ENCODE measurements at places on chromosomes 3 and 15.

- DNase-seq = peak; percentile 44
Measured at GRCh38 chr3:11770477-11771391, 76.0 kb downstream of the TAMM41 start.

DNA sequence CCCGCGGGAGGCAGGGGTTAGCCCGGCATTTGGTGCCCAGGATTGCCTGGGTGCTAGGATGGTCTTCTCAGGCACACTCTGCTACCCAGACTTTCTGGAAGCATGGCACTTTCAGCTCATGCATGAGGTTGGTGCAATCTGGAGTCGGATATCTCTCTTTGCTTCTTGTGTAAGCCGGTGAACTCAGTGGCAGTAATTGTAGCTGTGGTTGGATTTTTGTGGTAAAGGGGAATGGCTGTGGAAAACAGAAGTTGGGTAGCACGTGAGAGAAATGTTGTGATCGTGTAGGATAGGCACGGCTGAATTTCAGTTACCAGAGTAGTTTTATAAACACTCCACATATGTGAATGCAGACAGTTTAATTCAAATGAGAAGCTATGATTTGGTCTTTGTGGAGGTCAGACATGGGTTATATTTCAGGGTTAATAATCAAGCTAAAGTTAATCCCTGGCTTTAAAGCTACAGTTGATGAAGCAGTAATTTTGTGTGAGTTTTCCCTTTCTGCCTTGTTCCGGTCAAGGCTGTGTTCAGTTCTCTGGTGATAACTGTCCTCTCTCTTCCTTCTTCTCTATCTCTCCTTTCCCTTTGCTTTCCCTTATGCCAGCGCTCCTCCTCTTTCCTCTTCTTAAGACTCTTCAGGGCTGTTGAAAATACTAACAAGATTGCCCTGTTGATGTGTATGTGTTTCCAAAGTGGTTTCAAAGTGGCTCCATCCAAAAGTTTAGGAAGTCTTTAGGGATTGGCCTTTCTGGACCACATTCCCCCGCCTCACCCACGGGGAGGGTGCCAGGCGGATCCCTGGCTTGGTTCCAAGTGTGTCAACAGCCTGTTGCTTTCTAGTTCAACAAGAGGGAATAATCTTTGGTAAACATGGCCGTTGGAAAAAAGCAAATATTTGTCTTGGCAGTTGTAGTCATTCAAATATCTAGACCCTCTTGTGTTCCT lies 404.6 kb upstream of the C2CD4B start:
- DNase-seq = no peak

DNA sequence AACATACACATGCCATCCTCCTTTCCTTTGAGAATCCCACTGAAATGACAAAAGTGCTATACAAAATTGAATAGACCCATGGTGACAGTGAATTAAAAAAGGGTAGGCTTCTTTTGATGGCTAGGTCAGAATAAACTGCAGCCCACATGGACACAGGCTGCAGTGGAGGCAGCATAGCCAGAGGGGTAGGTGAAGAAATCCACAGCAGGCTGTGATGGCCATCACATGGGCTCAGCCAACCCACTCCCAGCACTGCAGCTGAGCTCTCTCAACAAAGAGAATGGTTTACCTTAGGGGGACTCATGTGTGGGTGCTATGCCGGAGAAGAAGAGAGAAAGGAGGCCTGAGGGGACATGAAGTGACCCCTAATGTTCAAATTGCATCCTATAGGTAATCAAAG lies 331.1 kb downstream of the CHST2 start:
- DNase-seq = no peak

DNA sequence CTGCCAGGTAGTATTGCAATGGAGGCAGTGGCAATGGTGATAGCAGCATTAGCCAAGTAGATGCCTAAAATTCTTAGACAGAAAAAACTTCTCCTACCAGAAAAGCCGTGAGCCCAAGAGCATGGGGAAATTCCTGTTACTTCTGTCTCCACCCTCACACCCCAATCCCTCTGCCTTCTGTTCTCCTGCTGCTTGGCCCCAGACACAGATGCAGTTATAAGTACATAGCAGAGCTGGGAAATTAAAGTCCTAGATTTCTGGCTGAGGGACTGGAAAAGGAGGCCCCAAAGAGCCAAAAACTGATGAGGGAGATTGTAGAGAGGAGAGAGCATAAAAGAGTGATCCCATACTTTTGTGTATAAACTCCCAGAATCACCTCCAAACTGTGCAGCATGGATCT lies 166.9 kb downstream of the SMAD6 start:
- DNase-seq = no peak

- no peak for DNase-seq
Measured at GRCh38 chr3:123386477-123387040, 62.3 kb downstream of the ADCY5 start.

DNA sequence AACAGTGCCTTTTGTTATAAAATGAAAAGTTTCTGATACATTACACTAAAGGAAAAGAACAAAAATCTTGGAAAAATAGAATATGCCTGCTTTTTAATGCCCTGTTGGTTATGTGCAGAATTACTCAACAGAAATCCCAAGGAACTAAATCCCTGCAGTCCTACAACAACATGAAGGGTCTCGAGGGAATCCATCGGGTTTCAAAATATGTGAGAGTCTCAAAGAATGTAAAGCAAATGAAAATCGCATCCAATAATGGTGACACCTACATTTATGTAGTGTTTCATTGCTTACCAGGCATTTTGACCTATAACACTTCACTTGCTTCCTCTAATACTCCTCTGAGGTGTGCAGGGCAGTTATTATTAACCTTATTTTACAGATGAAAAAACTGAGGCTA lies 411.3 kb downstream of the FOXP1 start:
- DNase-seq = no peak

- DNase-seq = no peak
Measured at GRCh38 chr3:136207489-136208115, 11.5 kb upstream of the MSL2 start.

- no peak for DNase-seq
Measured at GRCh38 chr15:57388464-57388863, 12.2 kb downstream of the CGNL1 start.

GRCh38 chr3:72652395-72652794 lies 195.8 kb downstream of the SHQ1 start:
- no peak for DNase-seq

DNA sequence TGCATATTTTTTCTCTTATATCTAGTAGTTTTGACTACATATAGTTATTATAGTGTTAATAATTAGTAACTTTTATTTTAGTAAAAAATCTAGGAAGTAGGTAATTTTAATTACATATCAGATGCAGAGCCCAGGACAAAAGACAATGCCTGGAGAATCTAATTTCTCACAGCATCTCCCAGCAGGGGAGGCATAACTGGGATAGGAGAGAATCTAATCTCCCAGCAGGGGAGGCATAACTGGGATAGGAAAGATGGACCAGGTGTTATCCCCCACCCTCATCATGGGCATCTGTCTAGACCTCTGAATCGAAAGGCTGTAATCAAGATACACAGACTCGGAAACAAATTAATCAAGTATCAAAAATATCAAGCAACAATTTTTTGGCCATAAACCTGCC lies 58.2 kb downstream of the OSTN start:
- DNase-seq = no peak

GRCh38 chr3:189404797-189405484 lies 226.2 kb upstream of the TP63 start:
- DNase-seq = no peak

GRCh38 chr3:18245721-18246120 lies 179.4 kb downstream of the SATB1 start:
- DNase-seq = no peak

GRCh38 chr3:97820780-97821179 lies 1.0 kb upstream of the CRYBG3 start:
- DNase-seq = no peak

DNA sequence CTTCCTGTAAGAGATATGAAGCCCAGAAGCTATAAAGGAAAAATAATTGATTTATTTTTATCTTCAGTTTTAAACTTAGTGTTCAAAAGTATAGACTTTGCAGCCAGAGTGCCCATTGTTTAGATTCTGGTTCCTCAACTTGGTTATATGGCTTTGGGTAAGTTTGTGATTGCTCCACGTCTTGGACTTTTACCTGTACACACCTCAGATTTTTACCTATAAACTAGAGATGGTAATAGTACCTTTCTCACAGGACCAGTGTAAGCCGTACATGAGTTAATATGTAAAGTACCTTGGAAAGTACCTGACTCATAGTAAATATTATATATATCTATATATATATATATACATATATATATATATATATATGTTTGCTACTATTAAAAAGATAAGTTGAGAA lies 283.8 kb downstream of the RAP2B start:
- no peak for DNase-seq

DNA sequence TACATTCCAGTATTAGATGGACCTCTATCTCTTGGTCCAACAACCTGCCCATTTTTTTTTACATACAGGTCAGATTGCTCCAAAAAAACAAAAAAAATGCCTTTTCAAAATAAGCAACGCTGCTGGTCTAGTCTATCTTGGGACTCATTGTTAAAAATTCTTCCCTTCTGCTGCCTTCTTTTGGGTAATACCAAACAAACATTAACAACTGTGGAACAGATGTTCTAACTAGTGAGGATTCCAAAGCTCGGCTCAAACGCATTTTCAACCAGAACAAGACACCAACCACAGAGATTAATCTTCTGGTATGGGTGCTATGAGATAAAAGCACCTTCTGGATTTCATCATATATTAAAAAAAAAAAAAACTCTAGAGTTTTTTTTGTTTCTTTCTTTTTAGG lies 24.7 kb downstream of the ARHGAP31 start:
- DNase-seq = no peak

DNA sequence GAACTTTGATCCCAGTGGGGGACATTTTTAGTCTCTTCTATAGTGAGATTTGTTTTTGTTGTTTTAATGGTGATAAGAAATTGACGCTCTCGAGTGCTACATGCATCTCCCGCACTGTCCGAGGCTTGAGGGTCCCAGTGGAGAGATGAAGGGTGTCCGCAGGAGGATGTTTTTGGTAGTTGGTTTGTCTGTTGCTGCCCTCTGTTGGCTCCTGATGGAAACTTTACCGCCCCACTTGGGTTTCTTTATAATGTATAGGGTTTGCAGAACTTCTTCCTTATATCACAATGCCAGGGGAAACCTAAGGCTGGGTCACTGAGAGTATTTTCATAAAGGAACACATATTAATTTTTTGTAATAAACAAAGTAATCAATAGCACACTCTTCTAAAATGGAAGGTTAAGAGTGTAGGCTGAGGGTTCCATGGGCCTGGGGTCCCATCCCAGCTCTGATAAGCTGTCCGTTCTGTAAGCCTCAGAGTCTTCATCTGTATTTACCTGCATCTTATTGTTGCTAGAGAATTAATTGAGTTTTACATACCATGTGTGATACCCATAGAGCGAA lies 185.3 kb upstream of the FEZF2 start:
- DNase-seq = no peak

DNA sequence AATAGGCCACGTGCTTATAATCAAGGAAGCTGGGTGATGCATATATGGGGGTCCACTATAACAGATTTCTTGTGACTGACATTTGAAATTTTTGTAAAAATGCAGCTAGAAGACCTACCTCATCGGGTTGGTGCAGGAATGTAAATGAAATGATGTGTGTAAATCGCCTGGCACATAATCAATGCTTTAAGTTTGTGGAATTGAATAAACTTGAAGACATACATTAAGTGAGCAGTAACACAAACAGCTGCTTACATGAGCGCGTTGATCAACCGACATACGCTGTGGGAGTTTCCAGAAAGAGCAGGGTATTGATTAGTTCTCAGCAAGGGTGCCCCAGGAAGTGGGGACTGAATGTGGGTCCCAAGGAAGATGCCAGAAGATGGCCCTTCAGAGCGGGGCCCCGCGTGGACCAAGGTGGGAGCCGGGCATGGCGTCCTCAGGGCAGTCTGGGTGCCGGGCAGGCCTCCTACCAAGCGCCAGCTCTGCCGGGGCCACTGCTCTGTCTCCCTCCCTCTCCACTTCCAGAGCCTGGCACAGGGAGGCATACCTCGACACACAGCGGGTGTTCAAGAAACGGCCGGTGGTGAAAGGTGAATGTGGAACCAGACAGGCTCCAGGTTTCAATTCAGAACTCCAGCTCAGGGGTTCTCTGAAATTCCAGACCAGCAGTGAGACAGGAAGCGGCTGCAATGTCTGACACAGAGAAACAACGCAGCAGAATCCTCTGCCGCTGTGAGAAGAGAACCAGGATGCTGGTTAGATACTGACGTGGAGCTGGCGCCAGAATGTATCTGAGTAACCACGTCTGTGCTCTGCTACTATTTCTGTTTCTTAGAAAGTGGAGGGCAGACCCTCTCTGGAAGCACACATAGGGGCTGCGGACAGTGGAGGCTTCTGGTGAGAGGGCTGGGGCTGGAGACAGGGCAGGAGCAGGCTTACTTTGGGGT lies 12.6 kb downstream of the BFSP2 start:
- DNase-seq = no peak
